ENCODE measurements at places on chromosomes 5 and 9. TPM values are rescaled to one million over a fixed set of nuclear protein-coding genes. Genes with fewer than 3 reads are reported as not detected.
A peak's percentile ranks its signal among the peaks of the same experiment; 100 is the strongest.

GRCh38 chr5:5344606-5345005 lies 77.9 kb upstream of the ICE1 start:
- peak; percentile 14 for DNase-seq

DNA sequence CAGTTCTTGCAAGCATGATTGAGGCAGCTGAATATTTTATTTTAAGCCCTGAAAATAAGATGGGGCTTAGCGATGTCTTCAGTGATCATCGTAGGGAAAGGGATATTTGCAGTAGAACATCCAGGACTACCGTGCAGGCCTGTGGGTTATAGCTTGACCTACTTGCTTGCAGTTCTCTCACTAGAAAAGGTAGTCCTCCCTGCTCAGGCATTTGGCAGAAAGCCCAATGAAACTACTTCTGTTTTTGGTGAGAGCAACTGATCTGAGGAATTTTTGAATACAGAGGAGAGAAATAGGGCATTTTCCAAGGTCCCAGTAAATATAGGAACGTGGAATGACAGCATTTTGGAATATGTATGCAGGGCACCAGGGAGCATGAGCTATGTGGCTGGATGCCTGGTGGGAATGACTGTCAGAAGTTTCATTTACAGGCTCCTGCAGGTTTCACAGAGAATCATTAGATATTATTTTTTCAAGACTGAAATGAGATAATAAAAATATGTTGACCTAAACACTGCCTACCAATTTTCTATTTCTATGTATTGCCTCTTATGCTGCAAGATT lies 417.9 kb upstream of the ACTBL2 start:
- no peak for DNase-seq

- no peak for DNase-seq
These were observed 27.0 kb downstream of the ABITRAM start for GRCh38 chr9:108961151-108961550.

- DNase-seq = peak; percentile 14
These were observed 160.6 kb downstream of the GADD45G start for GRCh38 chr9:89765211-89765946.

DNA sequence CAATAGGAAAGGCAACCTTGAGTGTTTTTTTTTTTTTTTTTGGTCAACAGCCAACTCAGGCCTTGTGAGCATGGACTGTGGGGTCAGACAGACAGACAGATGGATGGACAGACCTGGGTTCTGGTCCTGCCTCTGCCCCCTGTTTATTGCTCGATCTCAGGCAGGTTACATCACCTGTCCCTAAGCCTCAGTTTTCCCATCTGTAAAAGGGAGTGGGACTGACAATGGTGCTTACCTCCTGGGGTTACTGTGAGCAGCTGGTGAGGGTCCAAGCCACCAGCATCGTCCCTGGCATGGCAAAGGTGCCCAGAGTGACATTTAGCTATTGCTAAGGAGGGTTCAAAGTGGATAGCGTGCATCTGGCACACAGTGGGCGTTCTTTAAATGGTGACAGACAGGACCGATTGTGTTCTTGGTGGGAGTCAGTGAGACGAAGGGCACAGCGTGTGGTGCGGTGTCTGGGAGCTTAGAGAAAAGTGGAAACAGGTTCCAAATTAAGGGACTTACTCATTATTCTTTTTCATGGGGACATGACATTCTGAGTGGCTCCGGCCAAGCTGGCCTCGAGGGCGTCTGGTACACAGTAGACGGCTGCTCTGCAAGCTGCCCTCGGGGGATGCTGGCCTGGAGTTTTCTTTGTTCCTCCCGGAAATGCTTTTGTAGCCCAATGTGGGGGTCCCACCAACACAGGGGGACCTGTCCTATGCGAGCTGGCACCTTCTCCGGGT lies 72.1 kb downstream of the COL27A1 start:
- no peak for DNase-seq

DNA sequence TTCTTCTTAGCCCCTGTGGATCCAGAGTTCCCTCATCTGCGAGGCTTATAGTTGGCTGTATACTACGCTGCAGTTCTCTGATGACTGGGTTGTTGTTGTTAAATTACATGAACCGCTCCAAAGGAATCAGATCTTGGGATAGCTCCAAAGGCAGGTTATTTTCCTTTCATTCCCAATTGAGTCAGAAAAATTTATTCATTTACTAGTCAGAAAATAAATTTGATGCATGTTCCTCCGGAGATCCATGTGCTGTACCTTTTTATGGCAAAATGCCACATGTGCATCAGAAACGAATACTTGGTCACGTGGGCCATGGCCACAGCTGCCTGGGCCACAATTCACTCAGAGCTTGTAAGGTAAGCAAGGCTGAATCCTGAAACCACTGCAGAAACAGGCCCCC lies 304.0 kb downstream of the NR2F1-AS1 start:
- no peak for DNase-seq

GRCh38 chr9:70170151-70170790 lies 88.5 kb upstream of the SMC5 start:
- DNase-seq = no peak

DNA sequence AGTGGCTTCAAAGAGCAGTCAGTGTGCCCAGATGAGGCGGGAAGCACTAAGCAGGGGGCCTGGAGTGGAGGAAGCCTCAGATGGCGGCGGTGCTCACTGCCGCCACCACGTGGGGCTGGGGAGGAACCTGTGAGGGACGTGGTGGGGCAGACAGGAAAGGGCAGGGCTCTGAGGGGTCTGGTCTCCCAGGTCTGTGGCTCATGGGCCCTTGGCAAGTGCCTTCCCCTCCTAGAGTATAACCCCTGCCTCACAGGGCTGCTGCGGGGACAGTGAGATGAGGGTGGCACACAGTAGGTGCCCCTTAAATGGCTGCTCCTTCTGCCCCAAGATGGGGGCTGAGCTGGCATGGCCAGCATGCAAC lies 26.6 kb downstream of the NR5A1 start:
- DNase-seq = no peak

DNA sequence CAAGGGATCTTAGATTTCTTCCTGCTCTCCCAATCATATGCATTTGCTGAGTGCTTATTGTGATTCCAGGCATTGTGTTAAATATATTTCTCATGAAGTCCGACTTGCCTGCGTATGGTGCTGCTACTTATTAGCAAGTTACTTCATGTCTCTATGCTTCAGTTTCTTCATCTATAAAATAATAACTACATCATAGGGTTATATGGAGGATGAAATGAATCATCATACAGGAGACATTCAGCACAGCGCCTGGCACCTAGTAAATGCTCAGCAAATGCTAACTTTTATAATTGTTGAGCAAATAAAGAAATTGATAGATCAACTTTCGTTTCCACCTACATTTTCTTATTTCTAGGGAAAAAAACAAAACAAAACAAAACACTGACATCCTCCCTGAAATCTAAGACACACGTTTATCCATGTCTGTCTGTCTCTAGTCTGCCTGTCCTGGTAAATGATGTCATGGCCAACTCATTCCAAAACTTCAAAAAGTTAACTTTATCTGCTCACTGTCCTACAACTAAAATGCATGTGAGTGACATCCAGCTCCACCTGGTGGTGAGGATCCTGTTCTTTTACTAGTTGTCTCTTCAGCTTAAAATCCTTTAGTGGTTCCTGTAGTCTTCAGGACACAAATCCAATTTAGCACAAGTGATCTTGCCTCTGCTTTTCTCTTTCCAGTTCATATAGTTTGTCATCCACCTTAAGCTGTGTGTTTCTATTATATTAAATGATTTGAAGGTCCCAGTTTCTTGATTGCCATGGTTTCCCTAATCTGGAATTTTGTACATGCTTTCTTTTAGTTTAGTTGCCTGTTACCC lies 27.7 kb downstream of the PPP3R2 start:
- DNase-seq = no peak

DNA sequence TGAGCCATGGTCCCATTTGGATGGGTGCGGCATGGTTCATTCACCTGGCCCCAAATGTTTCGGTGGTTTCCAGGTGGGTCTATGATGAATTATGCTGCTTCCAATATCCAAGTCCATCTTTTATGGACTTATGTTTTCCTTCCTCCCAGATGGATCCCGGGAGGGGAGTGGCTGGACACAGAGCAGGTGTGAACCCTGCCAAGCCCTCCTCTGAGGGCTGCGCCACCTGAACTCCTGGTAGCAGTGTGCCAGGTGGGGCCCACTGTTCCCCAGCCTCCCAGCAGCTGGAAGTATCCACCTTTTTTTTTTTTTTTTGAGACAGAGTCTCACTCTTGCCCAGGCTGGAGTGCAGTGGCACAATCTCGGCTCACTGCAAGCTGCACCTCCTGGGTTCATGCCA lies 42.9 kb downstream of the WNK2 start:
- no peak for DNase-seq

- no peak for DNase-seq
These were observed 139.9 kb downstream of the LPAR1 start for GRCh38 chr9:110898358-110898757.

DNA sequence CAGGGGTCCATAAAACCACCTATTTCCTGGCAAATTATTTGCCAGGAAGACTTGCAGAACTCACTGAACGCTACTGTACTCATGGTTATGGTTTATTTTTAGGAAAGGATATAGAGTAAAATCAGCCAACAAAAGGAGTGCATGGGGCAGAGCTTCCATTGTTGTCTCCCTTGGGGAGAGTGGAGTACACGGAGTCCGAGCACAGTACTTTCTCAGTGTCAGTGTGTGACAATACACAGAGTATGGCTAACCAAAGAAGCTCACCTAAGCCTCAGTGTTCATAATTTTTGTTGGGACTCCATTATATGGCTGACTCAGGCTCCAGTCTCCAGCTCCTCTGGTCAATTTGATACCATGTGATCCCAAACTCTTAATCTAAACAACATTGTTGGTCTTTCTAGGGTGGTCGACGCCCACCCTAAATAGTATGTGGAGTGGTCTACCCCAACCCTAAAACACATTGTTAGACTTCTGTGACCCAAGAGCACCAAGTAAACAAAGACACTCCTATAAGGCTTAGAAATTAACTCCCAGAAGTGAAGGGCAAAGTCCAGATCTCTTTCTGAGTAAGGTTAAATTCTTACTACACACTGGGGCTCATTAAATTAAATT lies 74.9 kb downstream of the SLC44A1 start:
- no peak for DNase-seq

- no peak for DNase-seq
These were observed 252.9 kb upstream of the SLC24A2 start for GRCh38 chr9:20041697-20042081.

- DNase-seq = peak; percentile 91
These were observed 9.0 kb downstream of the RGS14 start for GRCh38 chr5:177366528-177367322.

DNA sequence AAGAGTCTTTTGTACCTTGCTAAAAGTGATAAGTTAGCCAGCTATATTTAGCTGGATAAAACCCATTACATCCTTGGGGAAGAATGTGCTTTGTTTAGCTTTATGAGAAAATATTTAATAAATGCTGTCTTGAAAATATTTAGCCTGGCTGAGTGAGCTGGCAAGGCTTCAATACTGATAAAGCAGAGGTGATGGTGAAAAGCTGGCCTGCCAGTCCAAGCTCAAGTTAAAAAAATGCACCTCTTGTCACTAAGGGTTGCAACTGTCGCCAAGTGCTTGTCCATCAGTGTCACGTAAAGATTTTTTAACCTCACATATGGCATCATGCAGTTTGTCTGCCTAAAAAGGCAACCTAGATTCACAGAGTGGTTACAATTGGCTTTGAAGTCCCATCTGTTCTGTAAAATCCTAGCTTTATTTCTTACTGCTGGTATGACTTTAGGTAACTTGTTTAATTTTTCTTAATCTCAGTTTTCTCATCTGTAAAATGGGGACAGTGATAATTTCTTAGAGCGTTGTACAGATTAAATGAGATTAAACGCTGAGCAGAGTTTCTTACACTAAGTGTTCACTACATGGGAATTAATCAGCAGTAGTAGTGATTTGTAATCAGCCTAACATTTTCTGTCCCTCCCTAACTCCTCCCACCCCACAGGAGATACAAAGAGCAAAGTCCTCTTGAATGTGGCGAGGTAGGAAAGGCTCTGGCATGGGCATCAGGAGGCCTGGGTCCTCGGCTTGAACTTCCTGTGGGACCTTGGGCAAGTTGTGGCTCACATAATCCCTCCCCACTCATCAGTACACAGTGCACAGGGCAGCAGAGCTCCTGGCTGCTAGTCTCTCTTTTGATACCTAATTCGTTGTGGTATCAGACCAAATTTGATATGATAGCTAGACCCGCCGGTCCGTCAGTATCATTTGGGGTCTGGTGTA lies 48.7 kb downstream of the PIK3R1 start:
- DNase-seq = no peak

DNA sequence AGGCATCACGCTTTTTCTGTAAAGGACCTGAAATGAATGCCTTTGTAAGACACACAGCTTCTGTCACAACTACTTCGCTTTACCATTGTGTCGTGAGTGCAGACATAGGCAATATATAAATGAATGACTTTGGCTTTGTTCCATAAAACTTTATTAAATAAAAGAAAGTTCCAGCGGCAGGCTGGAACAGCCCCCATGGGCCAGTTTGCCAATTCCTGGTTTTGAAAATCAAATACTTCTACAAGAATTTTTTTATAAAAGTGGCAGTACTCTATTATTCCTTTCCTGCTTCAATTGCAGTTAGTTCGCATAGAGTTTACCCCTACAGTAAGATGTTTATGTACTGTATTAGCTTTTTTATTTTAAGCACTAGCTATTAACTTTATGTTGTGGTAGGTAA lies 53.7 kb downstream of the SRFBP1 start:
- DNase-seq = no peak

GRCh38 chr5:89988998-89989655 lies 420.4 kb downstream of the CETN3 start:
- DNase-seq = peak; percentile 56

DNA sequence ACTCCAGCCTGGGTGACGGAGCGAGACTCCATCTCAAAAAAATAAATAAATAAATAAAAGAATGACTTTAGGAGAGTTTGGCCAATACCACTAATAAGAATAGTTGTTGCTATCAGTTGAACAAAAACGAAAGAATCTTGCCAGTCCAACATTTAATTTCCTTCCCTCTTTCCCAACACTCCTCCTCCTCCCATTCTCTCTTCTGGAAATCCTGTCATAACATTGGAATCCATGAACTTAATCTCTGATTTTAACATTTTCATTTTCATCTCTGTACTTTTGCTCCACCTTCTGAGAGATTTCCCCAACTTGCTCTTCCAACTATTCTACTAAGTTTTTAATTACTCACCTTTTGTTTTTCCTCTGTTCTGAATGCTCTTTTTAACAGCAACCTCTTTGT lies 42.8 kb upstream of the CDK20 start:
- DNase-seq = no peak

- no peak for DNase-seq
These were observed 524.8 kb downstream of the RAB3C start for GRCh38 chr5:59107692-59108091.

DNA sequence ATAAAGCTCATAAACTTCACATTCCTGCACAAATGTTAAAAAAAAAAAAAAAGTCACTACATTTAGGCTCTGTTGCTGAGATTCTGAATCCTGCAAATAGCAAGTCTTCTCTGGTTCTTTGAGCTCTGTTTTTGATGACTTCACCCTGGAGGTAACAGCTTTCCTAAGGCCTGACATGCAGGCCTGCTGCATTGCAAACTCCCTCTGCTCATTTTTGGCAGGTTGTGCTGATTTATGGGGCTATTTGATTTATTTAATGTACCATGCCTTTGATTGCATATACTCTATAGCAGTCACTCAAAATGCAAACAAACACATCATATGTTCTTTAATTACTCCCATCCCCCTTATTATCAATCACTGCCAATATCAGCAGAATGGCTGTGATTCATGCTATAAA lies 416.1 kb upstream of the IZUMO3 start:
- DNase-seq = no peak

SERF1A gene
- 1.8 TPM for total RNA-seq

RNF38 gene
- total RNA-seq = 41.2 TPM

ENTPD2 gene
- 0.92 TPM for total RNA-seq

MPDZ gene
- total RNA-seq = 97.3 TPM

BSPRY gene
- 1.7 TPM for total RNA-seq

STING1 gene
- 85.3 TPM for total RNA-seq

C5orf34 gene
- 0.22 TPM for total RNA-seq

ORM2 gene
- total RNA-seq = 0.32 TPM

SHOC1 gene
- total RNA-seq = not detected

Measured in cardiac septum (tissue), 1 donor.